ENCODE measurements at places on chromosomes 12 and 14. TPM values are rescaled to one million over a fixed set of nuclear protein-coding genes. Genes with fewer than 3 reads are reported as not detected.

DNA sequence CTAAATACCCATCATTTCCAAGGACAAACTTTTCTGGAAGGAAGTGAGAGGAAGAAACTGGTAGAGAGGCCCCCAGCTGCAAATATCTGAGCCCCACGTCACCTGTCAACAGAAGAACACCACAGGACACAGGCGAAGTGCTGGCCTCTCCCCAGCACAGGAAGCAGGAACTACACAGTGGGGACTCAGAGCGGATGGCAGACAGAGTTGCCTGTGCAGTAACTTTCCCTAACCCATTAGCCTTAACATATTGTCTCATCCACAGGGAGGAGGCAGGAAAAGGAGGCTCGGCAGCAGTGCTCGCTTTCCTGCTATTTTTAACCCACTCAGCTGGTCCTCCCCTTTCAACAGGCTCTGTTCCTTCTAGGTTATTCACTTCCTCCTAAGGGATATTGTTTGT, 111.5 kb upstream of the TMPO start:
- DNase-seq = no peak

GRCh38 chr14:68840454-68840853, 47.6 kb upstream of the ZFP36L1 start:
- DNase-seq = no peak

DNA sequence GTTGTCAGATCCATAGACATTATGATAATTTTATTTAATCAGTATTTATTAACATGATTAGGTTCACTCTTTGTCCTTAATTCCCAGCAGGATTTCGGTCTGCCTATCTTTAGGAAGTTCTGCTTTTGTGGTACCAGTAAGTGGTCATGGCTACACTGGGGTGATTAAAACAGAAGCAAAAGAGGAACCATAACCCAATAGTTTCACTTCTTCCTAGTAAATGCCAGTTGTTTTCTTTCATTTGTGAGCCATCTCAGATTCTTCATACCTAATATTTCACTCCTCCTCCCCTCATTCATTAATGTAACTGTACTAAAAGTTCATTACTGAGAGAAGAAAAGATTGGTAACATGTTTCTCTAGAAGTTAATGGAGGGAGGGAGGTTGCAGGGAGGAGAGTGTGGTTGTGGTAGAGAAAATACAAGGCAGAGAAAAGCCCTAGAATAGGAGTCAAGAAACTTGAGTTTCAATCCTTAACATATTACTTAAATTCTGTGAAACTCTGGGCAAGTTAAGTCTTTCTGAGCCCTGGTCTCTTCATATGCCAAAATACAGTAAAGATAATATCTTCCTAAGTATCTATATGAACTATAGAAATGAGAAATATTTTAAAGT, 101.2 kb downstream of the PEBP1 start:
- DNase-seq = peak; percentile 49

DNA sequence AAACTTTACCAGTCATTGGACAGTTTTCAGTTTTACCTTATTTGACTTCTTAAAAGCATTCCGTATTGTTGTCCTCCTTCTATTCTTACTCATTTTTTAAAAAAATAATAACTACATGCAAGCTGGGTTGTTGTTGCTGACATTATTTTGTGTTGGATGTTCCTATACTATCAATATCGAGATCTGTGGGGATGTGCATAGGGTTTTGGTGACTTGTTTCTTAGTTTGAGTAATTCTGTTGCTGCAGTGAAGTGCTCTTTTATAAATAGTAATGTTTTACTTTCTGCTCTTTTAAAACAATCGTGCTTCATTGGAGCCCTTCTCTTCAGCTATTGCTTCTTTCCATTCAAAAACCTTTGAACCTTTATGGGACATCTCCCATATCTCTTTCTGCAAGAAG, 79.4 kb downstream of the METTL25 start:
- no peak for DNase-seq

DNA sequence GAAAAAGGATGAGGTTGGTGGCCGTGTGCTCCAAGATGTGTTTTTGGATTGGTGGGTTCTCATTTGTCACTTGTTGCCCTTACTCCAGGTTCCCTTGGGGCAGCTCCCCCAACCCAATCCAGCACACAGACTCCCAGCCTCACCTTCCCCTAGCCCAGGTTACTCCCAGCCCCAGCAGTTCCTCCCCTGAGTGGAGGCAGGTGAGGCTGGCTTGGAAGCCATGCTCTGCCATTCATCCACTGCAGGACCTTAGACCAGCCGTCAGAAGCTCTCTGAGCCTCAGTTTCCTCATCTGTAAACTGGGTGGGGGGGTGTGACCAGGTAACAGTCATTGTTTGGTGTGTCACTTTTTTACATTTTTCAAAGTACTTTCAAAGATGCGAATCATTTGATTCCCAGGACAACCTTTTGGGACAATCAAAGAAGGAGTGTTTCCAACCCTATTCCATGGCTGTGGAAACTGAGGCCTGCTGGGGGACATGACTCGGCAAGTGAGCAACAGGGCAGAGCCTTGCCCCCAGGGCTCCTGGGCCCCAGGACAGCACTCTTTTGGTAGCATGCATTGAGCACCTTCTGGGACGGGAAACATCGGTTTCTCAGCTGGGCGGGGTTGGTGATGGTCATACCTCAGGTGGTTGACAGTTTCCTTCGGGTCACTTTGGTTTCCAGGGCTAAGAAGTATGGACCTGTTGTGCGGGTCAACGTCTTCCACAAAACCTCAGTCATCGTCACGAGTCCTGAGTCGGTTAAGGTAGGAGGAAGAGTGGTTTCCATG, 7.2 kb downstream of the CYP46A1 start:
- no peak for DNase-seq

DNA sequence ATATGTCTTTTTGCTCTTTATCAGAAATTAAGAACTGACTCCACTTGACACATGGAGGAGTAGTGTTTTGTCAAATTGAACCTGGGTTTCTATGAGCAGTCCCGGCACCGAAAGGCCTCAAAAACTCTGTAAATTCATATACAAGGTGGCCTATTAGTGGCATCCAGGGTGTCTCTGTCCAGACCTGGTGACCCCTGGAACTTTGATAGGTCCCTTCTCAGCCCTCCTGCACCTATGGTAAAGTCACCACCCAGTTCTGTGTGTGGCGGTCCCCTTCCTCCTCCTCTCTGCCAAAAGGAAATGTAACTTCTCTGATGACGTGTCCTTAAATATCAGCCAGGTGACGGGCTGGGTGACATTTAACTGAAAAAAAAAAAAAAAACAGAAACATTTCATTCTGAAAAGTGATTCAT, 204.0 kb upstream of the FOXN3 start:
- no peak for DNase-seq

DNA sequence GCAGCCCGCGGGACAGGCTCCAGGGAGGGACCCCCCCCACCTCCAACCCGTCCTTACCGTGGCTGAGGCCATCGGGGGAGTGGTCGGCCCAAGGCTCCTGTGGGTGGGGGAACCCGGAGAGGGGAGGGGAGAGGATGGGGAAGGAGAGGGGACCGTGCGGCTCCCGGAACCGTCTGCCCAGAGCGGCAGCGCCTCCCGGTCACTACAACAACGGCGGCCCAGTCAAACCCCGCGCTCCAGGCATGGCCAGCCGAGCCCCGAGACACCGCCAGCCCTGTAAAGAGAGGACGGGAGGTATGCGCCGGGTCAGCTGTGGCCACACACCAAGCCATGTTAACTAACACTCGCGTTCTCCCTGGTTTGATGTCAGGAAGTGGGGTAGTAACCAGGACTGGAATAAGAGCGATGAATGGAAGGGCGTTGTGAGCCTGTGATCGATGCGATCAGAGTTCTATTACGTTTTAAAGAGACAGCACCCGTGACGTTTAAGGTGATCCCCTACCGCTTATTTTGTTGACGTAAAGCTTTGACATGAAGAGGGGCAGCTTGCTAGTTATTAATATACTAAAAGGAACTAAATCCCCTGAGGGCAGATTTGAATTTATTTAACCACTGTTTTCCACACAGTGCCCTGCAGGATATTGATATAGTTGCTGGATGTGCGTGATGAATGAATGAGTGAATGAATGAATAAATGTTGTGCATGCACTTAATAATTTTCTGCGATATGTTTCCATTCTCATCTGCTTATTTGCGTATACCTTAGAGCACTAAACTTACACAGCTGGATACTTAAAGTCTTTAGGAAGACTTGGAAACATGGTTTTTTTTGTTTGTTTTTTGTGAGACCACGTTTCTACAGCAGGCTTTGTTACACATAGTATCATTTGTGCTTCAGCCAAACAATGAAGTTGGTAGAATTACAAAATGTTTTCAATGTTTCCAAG, at the start of gene POC1B:
TSS of gene POC1B (minus strand) at position 224 of the 947 bp plus-strand sequence. CDS start at position 72, 152 bp downstream.
- peak; percentile 90 for DNase-seq

- no peak for DNase-seq
These were observed 117.3 kb upstream of the COCH start for GRCh38 chr14:30757082-30757481.

DNA sequence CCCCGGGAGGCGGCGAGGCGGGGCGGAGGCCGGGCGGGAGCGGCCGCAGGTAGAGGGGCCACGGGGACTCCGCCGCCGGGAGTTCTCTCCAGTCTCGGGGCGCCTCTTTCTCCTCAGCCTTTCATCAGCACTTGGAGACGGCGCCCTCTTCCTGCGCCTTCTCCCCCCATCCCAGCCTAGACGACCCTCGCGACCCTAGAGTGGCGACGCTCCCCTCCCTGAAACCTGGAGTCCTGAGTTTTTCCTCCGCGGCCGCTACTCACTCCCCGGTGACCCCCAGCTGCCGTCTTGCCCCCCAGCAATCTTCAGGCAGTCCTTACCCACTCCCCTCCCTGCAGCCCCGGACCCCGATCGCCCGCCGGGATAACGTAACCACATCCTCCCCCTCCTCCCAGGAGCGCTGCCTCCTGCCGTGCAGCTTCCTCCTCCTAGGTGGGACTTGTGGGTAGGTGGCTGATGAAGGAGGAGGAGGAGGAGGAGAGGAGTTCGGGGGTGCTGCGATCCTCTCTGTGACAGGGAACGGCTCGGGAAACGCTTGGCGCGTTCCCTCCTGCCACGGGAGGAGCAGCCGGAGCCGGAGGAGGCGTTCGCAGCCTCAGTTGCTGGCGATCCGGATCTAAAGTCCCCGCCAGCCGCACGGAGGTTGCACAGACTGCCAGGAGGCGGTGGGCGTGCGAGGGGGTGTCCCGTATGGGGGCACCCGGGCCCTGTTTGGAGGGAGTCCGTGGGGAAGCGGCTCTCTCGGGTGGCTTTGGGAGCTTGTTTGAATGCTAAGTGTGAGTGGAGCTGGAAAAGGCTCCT, 891 bp downstream of the PLEKHA5 start:
- DNase-seq = peak; percentile 65

- DNase-seq = no peak
These were observed 153.7 kb downstream of the CEP128 start for GRCh38 chr14:80787876-80788275.

GRCh38 chr14:101734246-101734847, 27.2 kb upstream of the PPP2R5C start:
- peak; percentile 40 for DNase-seq

- DNase-seq = no peak
These were observed 64.4 kb downstream of the ZFC3H1 start for GRCh38 chr12:71599210-71599609.

DNA sequence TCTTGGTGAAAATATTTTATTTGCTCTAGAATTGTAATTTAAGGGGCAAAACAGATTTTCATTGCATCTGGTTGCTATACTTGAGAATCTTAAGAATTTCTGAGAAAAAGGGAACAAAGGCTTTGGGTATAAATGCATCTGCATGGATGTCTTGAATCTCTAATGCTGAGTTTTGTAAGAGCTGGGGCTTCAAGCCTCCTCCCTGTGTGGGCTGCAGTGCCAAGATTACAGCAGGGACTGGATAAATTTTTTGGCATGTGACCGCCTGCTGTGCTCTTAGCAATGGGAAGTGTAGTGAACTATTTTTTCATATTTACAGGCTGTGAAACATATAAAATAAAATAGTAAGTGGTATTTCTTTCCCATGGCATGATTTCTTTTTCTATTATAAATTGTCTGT, 70.0 kb downstream of the SLC38A6 start:
- DNase-seq = peak; percentile 94

GRCh38 chr12:99087278-99087677, 442.2 kb downstream of the APAF1 start:
- DNase-seq = peak; percentile 8

DNA sequence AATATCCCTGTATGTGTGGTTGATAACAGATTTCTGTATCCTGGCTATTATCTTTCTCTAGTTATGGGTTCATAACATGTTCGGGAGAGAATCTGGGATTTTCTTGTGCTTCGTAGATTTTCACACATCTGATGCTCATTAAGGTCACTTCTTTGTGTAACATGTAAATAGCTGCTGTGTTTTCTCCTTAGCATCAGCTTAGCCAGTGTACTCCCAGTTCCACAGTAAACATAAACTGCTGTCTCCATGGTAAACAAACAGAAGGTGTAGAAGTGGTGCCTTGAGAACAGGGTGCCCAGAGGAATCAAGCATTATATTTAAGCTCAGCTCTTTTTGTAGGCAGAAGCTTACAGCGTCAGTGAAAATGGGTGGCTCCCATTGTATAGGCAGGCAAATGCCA, 88.0 kb downstream of the ANO6 start:
- DNase-seq = peak; percentile 62

DNA sequence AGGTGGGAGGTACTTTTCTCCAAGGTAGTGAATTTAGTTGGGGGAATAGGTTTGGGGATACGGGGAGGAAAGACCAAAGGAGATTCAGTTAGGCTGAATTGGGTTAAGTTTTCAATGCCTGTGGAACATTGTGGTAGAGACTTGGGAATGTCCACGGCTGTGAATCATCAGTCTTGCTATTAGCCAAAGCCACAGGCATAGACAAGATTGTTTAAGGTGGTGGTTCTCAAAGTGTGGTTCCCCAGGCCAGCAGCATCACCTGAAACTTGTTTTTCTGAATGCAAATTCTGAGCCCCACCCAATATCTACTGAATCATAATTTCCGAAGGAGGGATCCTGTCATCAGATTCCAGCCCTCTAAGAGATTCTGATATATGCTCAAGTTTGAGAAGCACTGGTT, 316.2 kb downstream of the EGLN3 start:
- DNase-seq = no peak

Gene ATP6V1D
- 63.4 TPM for total RNA-seq

Gene GALNT16
- total RNA-seq = 10.7 TPM

Gene AQP6
- 0.13 TPM for total RNA-seq

Gene MYBPC1
- 2,328 TPM for total RNA-seq

Measured in muscle of leg (tissue), 16 donors.